A673 (cell line): ENCODE measurements at places on chromosomes 13 and 19.

DNA sequence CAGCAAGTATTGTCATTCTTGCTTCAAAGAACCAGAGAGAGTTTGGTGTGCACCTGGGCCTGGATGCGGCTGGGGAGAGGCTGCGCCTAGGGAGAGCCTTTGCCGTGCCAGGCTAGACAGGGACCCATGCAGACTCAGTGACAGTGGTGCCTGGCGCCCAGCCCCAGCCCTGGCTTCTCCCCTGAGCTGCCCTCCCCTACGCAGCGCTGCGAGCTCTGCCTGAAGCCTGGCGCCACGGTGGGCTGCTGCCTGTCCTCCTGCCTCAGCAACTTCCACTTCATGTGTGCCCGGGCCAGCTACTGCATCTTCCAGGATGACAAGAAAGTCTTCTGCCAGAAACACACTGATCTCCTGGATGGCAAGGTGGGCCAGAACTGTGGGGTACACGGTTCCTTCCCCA lies 12.0 kb downstream of the KMT2B start:
- no peak for DNase-seq
- H3K27me3 ChIP-seq, result no peaks in the 10 kb centered on the region
- no peak overlapping the region for H3K4me3 ChIP-seq
- no peak overlapping the region for H3K27ac ChIP-seq
- H3K4me1 ChIP-seq, result no peaks in the 10 kb centered on the region

- H3K4me1 ChIP-seq, result no peaks in the 10 kb centered on the region
- no peak for DNase-seq
- peaks cover 30% of the 10 kb centered on the region for H3K27me3 ChIP-seq
- H3K4me3 ChIP-seq, result no peak overlapping the region
- no peaks in the 10 kb centered on the region for H3K36me3 ChIP-seq
- no peak overlapping the region for H3K27ac ChIP-seq
Observed at GRCh38 chr13:71210861-71211260, 656.1 kb downstream of the DACH1 start.

DNA sequence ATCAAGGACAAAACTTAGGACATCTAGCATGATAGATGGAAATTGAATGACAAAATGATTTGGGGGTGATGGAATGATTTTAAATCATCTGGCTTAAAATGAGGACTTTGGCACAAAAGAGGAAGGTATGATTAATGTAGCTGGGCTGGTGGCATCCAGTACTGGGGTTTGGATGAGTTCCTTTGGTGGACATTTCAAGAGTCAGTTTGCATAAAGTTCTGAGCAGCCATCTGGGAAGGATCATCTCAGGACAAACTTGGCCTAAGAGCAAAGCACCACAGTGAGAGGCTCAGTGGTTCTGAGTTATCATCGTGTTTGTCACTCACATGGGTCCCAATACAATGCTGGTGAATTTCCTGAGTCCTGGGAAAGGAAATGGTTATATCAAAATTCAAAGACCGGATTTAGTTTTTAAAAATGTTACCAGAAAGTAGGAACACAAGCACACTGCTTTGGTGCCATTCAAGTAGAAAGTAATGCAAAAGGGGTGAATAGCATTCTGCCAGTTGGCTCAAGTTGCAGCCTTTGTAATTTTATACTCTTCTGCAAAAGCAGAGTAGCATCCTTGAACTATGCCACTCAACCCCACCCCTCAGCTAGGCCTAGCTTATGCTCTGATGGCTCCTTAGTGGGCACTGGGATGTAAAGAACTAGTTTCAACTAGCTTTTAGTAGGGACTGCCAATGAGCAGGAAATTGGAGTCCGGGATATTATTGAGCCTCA lies 219.0 kb downstream of the COG6 start:
- no peak for DNase-seq
- H3K27me3 ChIP-seq, result no peaks in the 10 kb centered on the region
- H3K4me3 ChIP-seq, result no peak overlapping the region
- no peaks in the 10 kb centered on the region for H3K4me1 ChIP-seq

GRCh38 chr13:24038841-24039330 lies 121.6 kb upstream of the SPATA13 start:
- DNase-seq, result no peak
- no peak overlapping the region for H3K4me3 ChIP-seq
- no peak overlapping the region for H3K27ac ChIP-seq
- H3K4me1 ChIP-seq, result no peaks in the 10 kb centered on the region

- no peak overlapping the region for H3K27ac ChIP-seq
- no peak overlapping the region for H3K4me3 ChIP-seq
- no peaks in the 10 kb centered on the region for H3K36me3 ChIP-seq
- H3K27me3 ChIP-seq, result no peaks in the 10 kb centered on the region
- DNase-seq, result no peak
- no peaks in the 10 kb centered on the region for H3K4me1 ChIP-seq
Observed at GRCh38 chr19:55198651-55199050, 10.7 kb downstream of the PTPRH start.

- peaks cover 2% of the 10 kb centered on the region for H3K36me3 ChIP-seq
- peak within 1 kb of the TSS; percentile 96 for H3K4me3 ChIP-seq
- no peaks in the 10 kb centered on the region for H3K27me3 ChIP-seq
- peak within 1 kb of the TSS; percentile 96 for H3K27ac ChIP-seq
Observed at GRCh38 chr19:1568320-1569019, at the start of gene MEX3D. Gene MEX3D, minus strand, starts transcription at chr19:1568325. Its CDS starts 267 bp downstream, at chr19:1568058.

DNA sequence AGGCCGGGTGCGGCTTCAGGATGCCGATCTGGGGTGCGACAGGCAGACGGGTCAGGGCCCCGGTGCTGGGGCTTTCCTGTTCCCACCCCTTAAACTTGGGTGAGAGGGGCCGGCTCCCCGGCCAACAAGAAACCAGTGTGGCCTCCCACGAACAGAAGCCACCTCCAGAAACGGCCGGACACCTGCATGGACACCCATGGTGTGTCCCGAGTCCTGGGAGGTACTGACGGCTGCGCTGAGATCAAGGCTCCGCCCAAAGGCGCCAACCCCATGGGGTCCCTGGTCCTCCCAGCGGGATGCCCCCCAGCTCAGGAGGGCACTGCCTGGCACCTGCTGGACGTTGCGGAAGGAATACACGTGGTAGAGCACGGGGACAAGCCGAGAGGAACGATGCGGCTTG lies 11.5 kb downstream of the POLRMT start:
- peaks cover 54% of the 10 kb centered on the region for H3K36me3 ChIP-seq
- H3K4me3 ChIP-seq, result no peak overlapping the region
- H3K27ac ChIP-seq, result no peak overlapping the region
- H3K27me3 ChIP-seq, result no peaks in the 10 kb centered on the region

GRCh38 chr13:33362986-33363727 lies 77.6 kb upstream of the STARD13 start:
- no peaks in the 10 kb centered on the region for H3K27me3 ChIP-seq
- H3K4me1 ChIP-seq, result peaks cover 14% of the 10 kb centered on the region
- no peak overlapping the region for H3K4me3 ChIP-seq

- DNase-seq, result no peak
- no peaks in the 10 kb centered on the region for H3K36me3 ChIP-seq
- no peak overlapping the region for H3K27ac ChIP-seq
- no peaks in the 10 kb centered on the region for H3K4me1 ChIP-seq
Observed at GRCh38 chr19:45578861-45579260, 5.7 kb downstream of the OPA3 start.

GRCh38 chr13:93942016-93942415 lies 537.5 kb downstream of the DCT start:
- DNase-seq, result no peak
- no peak overlapping the region for H3K27ac ChIP-seq
- no peaks in the 10 kb centered on the region for H3K36me3 ChIP-seq
